ENCODE measurements at places on chromosomes 11 and 22.

DNA sequence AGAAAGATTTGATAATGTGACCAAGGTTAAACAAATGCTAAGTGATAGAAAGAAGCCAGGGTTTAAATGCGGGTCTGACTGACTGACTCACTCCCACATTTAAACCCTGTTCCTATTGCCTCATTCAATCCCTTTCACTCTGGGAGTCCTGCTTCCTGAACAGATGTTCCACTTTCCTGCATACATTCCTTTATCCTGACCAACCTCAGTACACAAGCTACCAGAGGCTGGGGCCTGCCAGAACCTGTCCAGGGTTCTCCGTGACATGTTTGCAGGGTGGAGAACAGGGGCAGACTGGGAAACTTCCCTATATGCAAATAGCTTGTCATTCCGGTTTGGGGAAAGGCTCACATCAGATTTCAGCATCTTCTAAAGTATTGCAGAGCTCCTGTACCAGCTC lies 3.0 kb upstream of the ANKK1 start:
- DNase-seq: peak; percentile 28

GRCh38 chr11:83477772-83478171 lies 191.6 kb upstream of the CCDC90B start:
- no peak for DNase-seq

DNA sequence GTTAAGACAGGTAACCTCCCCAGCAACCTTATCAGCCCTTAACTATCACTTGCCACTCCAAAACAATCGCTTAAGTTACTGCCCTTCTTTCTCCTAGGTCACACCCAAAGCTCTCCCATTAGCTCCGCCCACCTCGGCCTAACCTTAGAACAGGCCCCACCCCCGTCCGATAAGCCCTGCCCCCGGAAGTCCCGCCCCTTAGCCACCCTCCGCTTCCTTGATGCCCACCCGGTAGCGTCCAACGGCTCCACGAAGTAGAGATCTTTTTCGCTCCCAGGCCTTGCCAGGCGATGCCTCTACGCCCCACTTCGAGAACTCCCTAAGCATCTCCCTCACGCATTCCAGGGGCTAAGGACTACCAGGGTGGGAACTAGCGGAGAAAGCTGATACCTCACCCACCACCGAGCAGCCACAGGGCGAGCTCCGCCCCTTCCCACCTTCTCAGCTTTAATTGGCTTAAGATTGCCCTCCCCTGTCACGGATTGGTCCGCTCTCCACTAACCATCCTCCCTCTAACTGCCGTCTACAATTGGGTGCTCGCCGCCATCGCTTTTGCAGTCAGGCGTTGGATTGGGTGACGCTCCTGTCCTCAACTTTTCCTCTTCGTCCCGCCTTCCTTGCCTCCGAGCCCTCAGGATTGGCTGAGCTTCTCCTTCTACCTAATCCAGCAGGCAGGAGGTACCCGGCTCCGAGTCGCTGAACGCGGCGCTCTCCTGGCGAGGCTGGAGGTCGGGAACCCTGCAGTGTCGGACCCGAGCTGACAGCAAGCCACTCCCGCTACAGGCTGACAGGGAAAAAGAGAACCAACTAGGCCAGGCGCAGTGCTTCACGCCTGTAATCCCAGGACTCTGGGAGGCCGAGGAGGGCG lies at the start of gene ZBTB3:
TSS of gene ZBTB3 (minus strand) at position 425 of the 868 bp plus-strand sequence. CDS start 496 bp downstream, outside the sequence.
- peak; percentile 98 for DNase-seq

GRCh38 chr11:64870176-64870892 lies 8.1 kb downstream of the EHD1 start:
- no peak for DNase-seq

DNA sequence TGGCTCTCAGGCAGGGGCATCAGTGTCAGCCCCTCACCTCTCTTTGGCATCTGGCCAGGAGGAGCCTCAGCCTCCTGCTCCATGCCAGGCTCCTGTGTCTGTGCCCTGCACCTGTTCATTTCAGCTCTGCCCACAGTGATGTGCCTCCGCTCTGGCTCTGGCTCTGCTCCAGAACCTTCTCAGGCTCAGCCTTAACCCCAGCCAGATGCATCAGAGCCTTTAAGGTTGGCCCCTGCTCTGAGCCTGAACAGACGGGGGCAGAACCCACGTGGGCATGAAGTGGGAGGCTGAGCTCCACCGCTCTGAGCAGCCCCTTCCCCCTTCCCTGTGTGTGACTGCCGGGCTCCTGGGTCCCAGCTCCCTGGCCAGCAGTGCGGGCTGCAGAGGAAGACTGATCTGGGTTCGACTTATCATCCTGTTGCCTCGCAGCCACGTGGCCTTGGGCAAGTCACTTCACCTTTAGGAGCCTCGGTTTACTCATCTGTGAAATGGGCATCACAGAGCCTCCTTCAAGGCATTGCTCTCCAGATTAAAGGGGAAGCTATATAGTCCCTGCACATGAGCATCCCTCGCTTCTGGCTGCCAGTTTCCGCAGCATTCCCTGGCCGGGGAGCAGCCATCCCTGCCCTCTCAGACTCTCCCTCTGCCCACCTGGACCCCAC lies 44.7 kb upstream of the RTL6 start:
- no peak for DNase-seq

All from NCI-H1048 (cell line).